ENCODE measurements at places on chromosomes 3 and 15.

DNA sequence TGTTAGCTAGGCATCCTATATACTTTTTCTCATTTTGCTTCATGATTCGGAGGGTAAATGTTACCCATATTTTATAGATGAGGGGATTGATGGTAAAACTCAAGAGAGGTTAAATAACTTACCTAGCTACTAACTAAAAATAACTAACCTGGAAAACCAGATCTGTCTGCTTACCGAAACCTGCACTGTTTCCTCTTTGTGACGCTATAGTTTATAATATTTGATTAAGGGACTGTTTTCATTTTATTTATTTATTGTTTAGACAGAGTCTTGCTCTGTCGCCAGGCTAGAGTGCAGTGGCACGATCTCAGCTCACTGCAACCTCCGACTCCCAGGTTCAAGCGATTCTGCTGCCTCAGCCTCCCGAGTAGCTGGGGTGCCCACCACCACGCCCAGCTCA is 55.9 kb downstream of the MAP6D1 start:
- DNase-seq, result no peak

DNA sequence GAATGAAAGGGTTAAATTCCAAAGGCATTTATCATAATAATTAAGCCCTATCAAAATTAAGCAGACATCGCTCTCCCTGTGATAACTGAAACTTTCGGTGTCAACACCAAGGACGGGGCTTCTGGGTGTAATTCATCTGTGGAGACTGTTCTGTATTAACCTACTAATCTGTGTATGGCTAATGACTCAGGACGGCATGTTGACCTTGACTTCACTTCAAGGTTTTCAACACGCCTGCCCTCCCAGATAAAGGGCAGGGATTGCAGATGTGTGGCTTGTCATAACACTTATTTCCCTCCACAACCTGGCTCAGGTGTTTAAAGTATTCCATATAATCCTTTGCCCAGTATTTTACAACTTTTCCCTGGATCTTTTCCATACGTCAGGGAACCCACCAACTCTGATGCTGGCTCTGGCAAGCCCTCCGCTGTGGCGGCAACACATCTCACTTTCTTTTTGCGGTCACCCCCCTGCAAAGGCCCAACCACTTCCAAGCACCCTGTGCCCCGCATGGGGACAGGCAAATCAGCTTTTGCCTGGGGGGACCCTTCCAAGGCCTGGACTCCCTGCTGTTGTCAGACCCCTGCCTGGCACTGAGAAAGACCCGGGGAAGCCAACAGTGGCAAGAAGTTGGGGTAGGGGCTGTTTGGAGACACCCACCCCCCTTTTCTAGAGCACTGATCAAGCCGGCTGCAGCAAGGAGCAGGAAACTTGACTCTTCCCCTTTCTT is 93.2 kb upstream of the MEF2A start:
- no peak for DNase-seq

DNA sequence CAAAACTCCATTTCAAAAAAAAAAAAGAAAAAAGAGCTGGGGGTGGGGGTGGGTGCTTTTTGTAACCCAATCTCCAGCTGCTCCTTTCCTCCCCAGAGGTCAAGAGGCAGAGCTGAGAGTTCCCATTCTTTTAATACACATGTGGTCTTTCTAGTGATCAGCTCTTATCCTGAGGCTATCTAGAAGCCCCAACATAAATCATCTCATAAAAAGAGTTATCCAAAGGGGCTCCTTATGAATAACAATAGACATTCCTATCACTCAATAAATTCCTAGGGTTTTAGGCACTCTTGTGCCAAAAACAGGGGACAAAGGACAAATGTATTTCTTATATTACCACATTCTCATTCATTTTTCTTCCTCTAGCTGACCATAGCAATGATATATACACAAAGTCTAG is 25.1 kb upstream of the GAP43 start:
- DNase-seq, result no peak

- peak; percentile 21 for DNase-seq
These were observed 695 bp downstream of the RPL32 start for GRCh38 chr3:12840591-12841148.

DNA sequence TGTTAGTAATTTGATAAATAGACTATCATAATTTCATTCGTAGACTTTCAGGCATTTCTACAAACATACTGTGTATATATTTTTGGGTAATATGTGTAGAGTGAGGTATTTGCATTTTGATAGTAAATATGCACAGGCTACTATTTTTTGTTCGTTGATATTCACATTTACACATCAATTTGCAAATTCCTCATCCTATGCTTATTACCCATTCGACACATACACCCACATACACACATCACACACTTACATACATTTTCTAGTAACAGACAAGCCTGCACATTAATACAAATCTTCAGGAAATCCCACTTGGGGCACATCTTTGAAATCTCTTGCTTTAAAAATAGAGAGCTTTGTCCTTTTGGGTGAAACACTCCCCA is 127.9 kb upstream of the FEZF2 start:
- no peak for DNase-seq

- peak; percentile 66 for DNase-seq
These were observed 13.3 kb downstream of the NFKBIZ start for GRCh38 chr3:101862416-101863165.

DNA sequence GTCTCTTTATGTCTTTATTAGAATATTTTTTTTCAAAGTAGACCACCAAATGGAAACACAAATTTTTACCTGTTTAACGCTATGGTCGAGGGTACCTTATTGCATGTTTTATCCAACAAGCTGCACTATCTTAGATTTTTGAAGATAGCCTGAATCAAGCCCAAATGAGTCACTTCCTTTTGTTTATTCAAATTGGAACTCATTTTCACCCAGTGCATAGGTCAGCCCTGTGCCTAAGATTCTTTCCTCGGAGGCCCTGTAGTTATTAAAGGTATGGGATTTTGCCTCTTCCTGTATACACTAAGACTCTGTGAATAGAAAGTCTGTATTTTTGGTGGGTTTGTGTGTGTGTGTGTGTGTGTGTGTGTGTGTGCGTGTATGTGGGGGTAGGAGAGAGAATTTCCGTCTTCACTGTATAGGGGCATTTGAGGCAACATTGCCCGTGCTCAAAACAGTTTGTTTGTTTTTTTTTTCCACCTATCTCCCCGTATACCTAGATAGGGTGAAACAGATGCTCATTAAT is 358.0 kb upstream of the CADM2 start:
- DNase-seq, result no peak

DNA sequence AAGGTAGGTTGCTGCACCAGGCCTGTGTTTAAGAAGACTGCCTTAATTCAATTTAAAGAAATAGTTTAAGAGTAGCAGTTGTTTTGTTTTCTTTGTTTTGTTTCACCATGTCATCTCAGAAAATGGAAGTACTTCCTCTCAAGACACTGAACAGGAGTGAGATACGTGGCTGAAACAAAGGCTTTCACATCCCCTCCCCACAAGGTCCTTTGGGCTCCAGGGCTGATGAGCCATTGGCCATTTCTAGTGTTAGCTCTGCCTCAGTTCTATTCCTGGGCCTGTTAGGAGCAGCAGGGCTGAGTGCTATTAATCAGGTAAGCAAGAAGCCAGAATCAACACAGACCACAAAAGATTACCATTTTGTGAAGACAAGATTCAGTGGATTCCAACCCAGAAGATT is 132.8 kb downstream of the KCNAB1 start:
- no peak for DNase-seq

- DNase-seq, result no peak
These were observed 27.3 kb downstream of the ENTPD3 start for GRCh38 chr3:40414270-40414669.

DNA sequence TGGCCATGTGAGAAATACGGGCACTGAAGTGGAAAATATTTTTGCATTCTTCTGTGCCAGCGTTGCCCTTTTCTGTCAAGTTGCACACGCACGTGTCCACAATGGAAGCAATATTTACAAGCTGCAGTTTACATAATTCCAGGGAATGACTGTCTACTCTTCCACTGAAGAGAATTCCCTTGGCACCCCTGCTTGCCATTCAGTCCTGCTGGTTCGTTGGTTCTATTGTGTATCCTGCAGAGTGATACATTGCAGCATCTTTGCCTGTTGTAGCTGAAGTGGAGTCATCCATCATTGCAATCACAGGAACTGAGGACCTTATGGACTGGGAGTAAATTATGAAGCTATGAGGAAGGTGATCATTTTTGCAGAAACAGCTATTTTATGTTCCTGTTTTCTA is 759.4 kb downstream of the ROBO2 start:
- no peak for DNase-seq

DNA sequence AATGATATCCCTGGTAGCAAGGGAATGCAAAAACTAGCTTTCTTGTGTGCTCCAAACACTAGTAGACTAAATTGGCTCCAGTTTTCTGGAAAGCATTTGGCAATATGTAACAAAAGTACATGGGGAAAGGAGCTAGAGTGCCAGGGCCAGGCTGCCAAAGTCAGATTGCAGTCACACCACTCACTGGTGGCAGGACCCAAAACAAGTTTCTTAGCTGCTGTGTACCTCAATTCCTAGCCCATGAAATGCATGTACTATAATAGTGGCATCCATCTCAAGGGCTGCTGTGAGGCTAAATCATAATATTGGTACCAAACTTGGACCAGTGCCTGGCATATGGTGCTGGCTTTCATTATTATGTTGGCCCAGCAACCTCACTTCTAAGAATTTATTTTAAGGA is 49.3 kb downstream of the CLDN18 start:
- DNase-seq, result no peak

DNA sequence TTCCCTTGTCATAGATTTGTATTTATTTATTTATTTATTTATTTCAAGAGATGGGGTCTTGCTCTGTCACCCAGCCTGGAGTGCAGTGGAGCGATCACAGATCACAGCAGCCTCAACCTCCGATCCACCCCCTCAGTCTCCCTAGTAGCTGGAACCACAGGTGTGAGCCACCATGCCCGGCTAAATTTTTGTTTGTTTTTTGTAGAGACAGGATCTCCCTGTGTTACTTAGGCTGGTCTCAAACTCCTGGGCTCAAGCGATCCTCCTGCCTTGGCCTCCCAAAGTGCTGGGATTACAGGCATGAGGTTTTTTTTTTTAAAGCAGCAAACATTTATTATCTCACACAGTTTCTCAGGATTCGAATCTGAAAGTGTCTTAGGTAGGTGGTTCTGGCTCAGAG is 2.5 kb downstream of the TTBK2 start:
- no peak for DNase-seq

GRCh38 chr15:38668898-38669391 is 104.3 kb upstream of the RASGRP1 start:
- no peak for DNase-seq

DNA sequence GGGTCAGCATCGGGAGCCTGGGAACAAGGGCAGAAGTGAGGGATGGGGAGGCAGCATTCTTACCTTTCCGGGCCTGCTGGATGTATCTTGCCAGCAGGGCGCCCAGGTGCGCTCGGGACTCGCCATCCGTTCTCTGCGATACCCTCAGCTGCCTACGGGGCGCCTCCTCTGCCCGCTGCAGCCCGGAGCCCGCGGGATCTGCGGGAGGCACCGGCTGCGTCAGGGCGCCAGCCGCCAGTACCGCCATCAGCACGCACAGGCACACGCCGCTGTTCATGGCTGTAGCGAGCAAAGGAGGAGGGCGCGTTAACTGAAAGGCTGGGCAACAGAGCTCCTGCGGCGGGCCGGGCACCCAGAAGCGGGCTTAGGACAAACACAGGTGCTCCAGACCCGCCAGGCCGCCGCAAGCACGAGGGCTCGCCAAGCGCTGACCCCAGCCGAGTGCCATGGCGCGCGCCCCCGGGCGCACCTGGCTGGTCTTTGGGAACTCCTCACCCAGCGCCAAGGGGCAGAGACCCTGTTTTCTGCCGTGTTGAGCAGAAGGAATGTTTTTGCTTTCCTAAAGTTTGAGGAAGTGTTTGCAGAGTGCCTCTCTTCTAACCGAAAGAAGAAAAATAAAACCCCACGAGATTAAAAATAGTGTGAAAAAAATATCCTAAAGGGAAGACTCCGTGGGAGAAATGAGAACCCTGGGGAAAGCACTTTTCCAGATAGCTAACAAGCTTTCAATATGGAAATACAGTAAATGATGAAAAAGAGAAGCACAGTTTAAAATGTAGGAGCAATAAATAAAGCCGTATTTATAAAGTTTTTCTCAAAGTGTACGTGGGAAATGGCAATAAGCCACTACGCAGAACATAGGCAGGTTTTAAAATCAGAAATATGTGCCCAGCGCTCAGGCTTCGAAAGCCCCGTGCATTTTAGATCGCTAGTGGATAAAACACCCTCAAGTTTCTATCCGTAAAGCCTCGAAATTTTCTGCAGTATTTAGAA is 2.3 kb downstream of the CCK start:
- DNase-seq, result peak; percentile 40

DNA sequence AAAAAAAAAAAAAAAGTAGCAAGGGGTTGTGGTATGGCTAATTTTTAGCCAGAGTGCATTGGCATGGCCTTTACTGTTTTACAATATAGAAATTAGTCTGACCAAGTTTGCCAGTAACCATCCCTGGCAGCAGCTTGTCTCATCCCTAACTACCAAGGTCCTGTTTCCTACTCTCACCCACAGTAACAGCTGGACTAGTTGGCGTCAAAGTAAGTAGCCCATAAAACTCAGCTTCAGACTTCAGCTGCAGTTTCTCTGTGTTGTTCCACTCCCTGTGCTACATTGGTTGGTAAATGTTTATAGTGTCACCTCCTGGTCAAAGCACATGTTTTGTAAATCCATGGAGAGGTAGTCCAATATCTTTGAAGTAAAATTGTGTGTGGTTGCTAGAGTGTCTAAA is 691.3 kb downstream of the ZPLD1 start:
- no peak for DNase-seq

GRCh38 chr3:156627946-156628569 is 46.3 kb upstream of the TIPARP start:
- peak; percentile 49 for DNase-seq

- DNase-seq, result peak; percentile 34
These were observed 514.0 kb downstream of the MCTP2 start for GRCh38 chr15:94745371-94745770.

GRCh38 chr3:105174017-105174615 is 192.6 kb upstream of the ALCAM start:
- DNase-seq, result no peak

- DNase-seq, result peak; percentile 19
These were observed 111.0 kb upstream of the CPNE4 start for GRCh38 chr3:132145833-132146232.

GRCh38 chr3:98646680-98647079 is 53.3 kb upstream of the CPOX start:
- no peak for DNase-seq

DNA sequence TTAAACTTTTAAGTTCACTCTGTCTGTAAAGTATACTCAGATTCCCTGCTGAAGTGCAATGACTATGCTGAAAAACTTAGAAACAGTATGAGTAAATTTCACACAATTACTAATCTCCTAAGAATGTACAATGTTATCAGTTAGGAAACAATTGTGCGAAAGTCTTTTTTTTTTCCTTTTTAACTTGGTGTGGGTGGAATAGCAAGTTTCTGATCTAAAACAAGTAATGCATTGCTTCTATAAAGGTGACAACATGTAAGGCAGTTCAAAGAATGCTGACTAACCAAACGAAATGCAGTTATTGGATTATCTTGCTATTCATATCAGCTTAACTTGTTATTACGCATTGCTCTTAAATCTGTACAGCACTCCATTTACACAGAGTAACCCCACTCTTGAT is 19.3 kb upstream of the SLC12A8 start:
- DNase-seq, result peak; percentile 63
